ENCODE measurements at places on chromosomes 2 and 18.
A peak's percentile ranks its signal among the peaks of the same experiment; 100 is the strongest.

DNA sequence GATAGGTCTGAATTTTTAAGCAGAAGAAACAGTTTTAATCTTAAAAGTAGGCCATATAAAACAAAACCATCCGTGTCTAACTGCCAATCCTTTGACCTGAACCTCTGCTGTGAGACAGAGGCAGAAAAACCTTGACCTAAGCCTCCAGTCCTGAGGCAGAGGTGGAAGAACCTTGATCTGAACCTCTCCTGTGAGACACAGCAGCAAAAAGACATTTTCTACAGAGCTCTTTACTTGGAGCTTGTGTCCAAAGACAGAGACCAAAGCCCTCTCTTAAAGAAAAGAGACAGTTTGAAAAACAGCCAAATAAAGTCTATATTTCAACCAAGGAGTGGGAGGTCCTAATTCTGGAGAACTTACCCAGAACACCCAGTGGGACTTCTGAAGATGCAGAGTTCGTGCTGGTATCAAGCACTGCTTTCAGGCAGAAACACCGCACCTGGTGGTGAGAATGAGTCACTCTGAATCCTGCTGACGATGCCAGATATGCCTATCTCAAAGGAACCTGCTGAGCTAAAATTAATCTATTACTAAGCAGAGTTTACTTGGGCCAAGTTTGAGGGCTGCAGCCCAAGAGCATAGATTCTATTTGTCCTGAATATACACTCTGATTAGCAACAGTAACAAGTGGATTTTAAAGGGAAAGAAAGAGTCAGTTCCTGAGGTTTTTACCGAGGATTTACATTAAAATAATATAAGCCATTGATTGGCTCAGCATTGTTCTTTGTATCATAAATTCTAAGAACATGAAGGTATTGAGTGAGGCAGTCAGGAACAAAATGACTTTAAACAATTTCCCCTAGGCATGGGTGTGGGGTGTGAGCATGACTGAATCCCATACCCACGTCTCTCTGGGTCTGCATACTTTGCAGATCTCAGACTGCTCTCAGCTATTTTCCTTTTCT lies 806.4 kb downstream of the TRIB2 start:
- H3K27ac ChIP-seq: no peak overlapping the region
- H3K4me3 ChIP-seq: no peak overlapping the region

- no peak overlapping the region for H3K27ac ChIP-seq
- H3K36me3 ChIP-seq: no peaks in the 10 kb centered on the region
These were observed 227.7 kb upstream of the ZEB2 start for GRCh38 chr2:144747571-144747970.

GRCh38 chr2:179987916-179988315 lies 19.2 kb downstream of the CWC22 start:
- H3K4me1 ChIP-seq: peaks cover 13% of the 10 kb centered on the region
- H3K4me3 ChIP-seq: no peak overlapping the region
- DNase-seq: no peak
- H3K36me3 ChIP-seq: peaks cover 51% of the 10 kb centered on the region

DNA sequence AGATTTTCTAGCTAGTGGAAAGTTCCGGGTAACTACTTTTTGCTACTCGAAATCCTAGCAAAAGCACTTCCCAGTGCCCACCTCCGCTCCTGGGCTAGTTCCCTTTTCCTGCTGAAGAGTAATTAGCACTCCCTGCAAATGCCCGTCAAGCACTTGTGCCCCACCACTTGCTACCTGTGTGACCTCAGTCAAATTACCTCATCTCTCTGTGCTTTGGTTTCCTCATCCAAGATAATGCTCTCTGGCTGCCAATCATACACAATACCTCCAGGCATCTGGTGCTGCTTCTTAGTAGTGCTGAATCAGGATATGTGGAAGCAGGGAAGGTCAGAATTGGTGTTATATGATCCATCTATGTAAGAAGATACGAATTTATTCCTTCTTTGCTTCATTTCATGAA lies 102.1 kb upstream of the CDCA7 start:
- H3K4me3 ChIP-seq: no peak overlapping the region
- H3K27ac ChIP-seq: no peak overlapping the region
- DNase-seq: no peak
- H3K27me3 ChIP-seq: peaks cover 25% of the 10 kb centered on the region

DNA sequence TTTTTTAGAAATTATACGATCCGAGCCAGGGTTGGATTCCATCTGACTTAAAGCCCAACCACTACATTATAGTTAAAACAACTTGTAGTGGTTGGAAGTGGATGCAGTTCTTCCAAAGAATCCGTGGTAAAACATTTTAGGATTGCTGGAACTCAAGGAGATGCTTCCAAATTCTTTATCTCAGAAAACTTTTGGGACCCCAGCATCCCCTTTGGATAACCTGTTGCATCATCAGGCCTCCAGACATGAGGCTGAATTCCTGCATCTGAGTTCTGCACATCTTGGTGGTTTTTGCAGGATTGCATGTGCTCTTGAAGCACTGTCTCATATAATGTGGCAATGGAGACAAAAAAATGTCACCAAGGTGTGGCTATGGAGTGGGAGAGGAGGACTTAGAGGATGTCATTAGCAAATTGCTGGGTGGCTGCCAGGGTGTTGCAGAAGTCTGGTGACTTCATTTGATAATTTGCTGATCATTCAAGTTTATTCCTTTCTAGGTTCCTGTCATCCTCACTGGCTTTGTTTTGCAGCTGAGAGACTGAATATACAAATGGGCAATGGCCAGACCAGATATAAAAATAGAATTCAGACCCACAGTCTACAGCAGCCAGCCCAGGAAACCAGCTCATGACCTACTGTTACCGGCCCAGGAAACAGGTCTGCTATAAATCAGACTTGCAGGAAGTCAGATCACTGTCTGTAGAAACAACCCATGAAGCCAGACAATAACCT lies 207.7 kb downstream of the BCL2 start:
- no peak for DNase-seq
- H3K27me3 ChIP-seq: peaks cover 18% of the 10 kb centered on the region
- no peak overlapping the region for H3K27ac ChIP-seq
- H3K4me3 ChIP-seq: no peak overlapping the region

- DNase-seq: no peak
- H3K36me3 ChIP-seq: no peaks in the 10 kb centered on the region
- H3K27me3 ChIP-seq: no peaks in the 10 kb centered on the region
- no peak overlapping the region for H3K27ac ChIP-seq
- no peaks in the 10 kb centered on the region for H3K4me1 ChIP-seq
- no peak overlapping the region for H3K4me3 ChIP-seq
These were observed 541.0 kb upstream of the KLHL29 start for GRCh38 chr2:22843919-22844537.

- peak overlapping the region; percentile 64 for H3K4me3 ChIP-seq
- DNase-seq: peak; percentile 89
- H3K36me3 ChIP-seq: peaks cover 3% of the 10 kb centered on the region
These were observed 18.6 kb upstream of the COL6A3 start for GRCh38 chr2:237432484-237433092.

DNA sequence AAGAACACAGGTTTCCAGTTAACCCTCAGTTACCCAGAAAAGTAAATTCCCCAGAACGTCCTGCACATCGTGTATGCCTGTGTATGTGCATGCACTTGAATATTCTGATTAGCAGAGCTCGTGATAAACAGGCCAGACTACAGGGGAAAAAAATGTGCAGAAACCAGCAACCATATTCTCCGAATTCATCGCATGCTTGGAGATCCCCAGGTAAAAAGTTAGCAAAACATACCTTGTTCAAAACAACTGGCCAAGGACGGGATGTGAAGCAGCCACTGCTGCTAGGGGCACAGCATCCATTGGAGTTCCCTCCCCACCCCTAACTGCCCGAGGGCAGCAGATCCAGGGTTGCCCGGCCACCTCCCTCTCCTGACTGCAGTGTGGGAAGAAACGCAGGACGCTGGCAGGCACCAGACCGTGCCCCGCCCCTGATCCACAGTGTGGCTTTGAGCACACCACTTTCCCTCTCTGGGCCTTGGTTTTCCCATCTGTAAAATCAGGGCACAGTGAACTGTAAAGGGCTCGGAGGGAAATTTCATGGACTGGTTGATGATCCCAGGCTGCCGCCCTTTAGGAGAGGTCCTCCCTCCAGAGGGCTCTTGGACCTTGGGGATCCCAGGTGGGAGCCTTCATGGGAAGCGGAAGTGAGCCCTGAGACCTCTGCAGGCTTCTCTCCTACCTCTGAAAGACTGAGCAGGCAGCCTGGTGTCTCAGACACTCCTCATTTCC lies 11.9 kb upstream of the ARID5A start:
- peaks cover 73% of the 10 kb centered on the region for H3K4me1 ChIP-seq
- H3K4me3 ChIP-seq: peak overlapping the region; percentile 35
- DNase-seq: peak; percentile 58
- no peaks in the 10 kb centered on the region for H3K36me3 ChIP-seq
- H3K27me3 ChIP-seq: no peaks in the 10 kb centered on the region

- H3K27ac ChIP-seq: no peak overlapping the region
- H3K27me3 ChIP-seq: no peaks in the 10 kb centered on the region
- DNase-seq: no peak
- H3K4me1 ChIP-seq: no peaks in the 10 kb centered on the region
- H3K4me3 ChIP-seq: no peak overlapping the region
- H3K36me3 ChIP-seq: no peaks in the 10 kb centered on the region
These were observed 1642.6 kb upstream of the NXPH2 start for GRCh38 chr2:140422759-140423158.

- H3K27ac ChIP-seq: no peak overlapping the region
- no peak overlapping the region for H3K4me3 ChIP-seq
- H3K27me3 ChIP-seq: peaks cover 6% of the 10 kb centered on the region
- no peaks in the 10 kb centered on the region for H3K36me3 ChIP-seq
These were observed 65.5 kb upstream of the HK2 start for GRCh38 chr2:74768401-74768914.

DNA sequence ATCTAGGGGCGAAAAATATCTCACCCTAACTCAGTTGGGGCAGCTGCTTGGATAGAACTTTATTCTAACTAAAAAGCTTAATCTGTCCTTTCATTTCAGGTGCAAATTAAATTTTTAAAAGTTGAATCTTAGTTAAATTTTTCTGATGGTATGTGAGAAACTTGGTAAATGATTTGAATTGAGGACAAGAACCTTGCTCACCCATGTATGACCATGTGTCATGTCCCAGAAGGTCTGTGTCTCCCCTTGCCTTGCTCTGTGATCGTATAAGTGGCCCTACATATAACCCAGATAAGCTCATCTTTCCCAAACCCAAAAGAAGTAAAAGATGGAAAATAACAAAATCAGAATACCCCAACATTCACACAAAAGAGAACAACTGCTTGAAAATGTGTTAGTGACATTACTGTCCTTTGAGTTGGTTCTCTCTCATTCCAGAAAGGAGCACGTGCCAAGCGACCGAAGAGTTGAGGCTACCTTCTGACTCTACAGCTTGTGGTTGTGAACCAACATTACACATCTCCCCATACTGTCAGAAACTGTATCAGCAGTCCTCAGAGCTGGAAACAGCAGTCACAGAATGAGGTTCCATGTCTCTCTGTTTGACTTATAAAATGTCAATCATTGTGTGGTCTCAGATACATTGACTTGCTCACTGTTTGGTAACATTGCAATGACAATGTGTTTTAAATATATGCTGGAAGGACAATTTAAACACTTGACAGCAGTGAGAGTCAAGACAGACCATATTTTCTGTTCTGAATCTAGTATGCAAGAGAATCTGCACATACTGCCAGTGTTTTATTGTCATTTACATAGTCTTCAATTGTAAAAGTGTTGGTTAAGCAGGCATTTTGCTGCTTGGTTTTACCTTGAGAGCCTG lies 46.3 kb upstream of the TANK start:
- H3K27ac ChIP-seq: no peak overlapping the region
- no peak for DNase-seq
- H3K4me3 ChIP-seq: no peak overlapping the region
- H3K27me3 ChIP-seq: peaks cover 10% of the 10 kb centered on the region
- no peaks in the 10 kb centered on the region for H3K36me3 ChIP-seq

GRCh38 chr2:233474308-233475160 lies 92.0 kb downstream of the USP40 start:
- no peak for DNase-seq
- no peaks in the 10 kb centered on the region for H3K4me1 ChIP-seq
- H3K27me3 ChIP-seq: no peaks in the 10 kb centered on the region

DNA sequence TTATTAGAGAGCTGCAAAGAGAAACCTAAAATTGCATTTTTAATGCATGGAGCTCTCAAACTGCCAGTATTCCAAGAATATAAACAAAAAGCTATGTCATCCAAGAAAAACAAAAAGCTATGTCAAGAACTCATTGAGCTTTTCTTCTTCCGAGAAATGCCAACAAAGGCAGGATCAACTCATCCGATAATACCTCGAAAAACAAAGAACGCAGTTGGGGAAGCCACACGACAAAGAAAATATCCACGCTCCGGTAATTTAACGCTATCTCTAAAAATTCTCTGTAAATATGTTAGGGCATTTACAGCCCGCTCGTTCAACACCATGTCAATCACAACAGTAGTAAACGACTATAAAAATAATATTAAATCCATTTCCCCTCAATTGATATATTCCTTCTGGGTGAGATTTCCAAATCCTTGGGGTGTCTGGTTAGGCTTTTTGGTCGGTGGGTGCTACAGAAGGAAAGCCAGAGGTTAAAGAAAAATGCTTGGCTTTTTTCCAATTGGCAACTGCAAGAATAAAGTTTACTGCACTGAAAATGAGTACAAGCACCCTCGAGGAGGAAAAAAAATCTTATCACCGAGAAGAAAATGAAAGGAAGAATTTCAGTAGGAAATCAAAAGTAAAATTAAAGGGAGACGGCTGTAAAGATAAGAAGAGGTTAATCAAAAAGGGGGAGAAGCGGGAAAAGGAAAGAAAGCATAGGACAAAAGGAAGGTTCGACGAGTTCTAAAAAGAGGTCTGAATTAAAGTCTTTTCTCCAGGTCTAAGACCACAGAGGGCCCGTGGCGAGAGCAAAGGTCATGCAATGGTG lies 856 bp downstream of the TIA1 start:
- H3K4me3 ChIP-seq: peak overlapping the region; percentile 90
- no peak for DNase-seq
- H3K36me3 ChIP-seq: peaks cover 25% of the 10 kb centered on the region

DNA sequence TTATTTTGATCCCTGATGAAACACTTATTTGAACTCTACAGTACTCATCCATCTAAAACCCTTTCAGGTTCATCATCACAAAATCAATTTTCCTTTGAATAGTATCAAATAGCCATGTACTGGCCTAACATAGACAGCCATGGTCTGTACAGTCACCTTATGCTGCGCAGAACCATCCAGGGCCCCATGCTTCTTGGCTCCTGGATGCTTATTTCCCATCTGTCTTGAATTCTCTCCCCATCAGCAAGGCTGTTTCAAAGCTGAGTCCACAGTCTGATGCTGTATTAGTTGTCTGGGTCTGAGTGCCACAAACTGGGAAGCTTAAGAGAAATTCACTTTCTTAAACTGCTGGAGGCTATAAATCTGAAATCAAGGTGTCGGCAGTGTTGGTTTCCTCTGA lies 290.2 kb downstream of the OSR1 start:
- no peak for DNase-seq
- H3K36me3 ChIP-seq: no peaks in the 10 kb centered on the region
- no peaks in the 10 kb centered on the region for H3K4me1 ChIP-seq
- no peaks in the 10 kb centered on the region for H3K27me3 ChIP-seq
- no peak overlapping the region for H3K27ac ChIP-seq

- no peak for DNase-seq
- no peak overlapping the region for H3K27ac ChIP-seq
- H3K4me1 ChIP-seq: peaks cover 11% of the 10 kb centered on the region
- no peak overlapping the region for H3K4me3 ChIP-seq
- no peaks in the 10 kb centered on the region for H3K36me3 ChIP-seq
These were observed 202.6 kb upstream of the SMAD2 start for GRCh38 chr18:48132797-48133655.
